ENCODE measurements at places on chromosomes 2 and 18.
A peak's percentile ranks its signal among the peaks of the same experiment; 100 is the strongest.

DNA sequence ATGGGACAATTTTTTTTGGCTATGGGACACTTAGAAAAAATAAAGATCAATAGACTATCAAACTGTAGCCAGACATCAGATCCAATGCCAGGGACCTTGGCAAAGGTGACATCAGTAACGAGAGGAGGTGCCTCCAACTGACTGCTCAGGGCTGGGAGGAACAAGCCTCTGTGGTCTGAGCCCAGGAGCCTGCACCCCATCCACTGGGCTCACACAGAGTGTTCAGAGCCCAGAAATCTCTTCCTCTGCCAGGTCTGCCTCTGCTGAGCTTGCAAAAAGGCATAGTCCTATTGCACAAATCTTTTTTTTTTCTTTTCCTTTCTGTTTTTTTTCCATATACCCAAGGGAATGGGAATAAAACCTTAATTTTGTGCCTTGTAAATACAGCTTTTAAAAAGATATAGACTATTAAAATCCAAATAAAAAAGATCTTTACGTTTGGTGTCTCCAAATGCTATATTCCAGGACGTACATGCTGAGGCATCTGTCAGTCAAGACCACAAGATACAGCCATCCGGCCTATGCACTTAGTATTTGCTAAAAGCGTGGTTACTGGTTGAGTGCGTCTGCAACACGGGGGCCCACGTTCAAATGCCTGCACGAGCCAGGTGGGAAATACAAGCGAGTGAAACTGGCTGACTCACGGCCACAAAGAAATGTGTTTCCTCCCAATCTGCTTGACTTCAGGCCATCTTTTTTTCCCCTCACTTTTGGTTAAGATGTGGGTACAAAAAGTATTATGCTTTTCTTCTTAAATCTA, 7.8 kb upstream of the ARHGAP25 start:
- peak; percentile 49 for DNase-seq

- no peak for DNase-seq
Observed at GRCh38 chr2:15736396-15737180, 144.9 kb downstream of the DDX1 start.

GRCh38 chr2:120538691-120539423, 192.9 kb downstream of the INHBB start:
- DNase-seq: no peak

DNA sequence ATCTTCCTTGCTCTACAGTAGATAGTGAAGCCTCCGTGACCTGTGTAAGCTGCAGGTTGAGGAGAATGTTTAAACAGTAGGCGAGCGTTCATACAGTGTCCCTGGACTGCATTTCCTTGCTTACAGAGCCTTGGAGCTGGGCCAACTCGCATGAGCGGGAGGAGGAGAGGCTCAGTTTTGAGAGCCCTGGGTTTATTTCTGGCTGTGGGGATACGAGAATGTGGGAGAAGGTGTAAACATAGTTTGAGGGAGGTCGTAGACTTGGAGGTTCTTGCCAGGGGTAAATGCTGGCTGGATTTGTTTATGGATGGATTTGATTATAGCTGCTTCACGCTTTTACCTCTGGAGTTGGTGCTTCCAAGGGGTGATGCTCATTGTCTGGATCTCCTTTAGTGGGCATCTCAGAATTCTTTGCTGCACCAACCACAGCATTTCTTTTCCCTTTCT, 20.8 kb downstream of the CRIM1 start:
- DNase-seq: no peak

GRCh38 chr2:213162516-213163118, 11.2 kb upstream of the IKZF2 start:
- DNase-seq: no peak

DNA sequence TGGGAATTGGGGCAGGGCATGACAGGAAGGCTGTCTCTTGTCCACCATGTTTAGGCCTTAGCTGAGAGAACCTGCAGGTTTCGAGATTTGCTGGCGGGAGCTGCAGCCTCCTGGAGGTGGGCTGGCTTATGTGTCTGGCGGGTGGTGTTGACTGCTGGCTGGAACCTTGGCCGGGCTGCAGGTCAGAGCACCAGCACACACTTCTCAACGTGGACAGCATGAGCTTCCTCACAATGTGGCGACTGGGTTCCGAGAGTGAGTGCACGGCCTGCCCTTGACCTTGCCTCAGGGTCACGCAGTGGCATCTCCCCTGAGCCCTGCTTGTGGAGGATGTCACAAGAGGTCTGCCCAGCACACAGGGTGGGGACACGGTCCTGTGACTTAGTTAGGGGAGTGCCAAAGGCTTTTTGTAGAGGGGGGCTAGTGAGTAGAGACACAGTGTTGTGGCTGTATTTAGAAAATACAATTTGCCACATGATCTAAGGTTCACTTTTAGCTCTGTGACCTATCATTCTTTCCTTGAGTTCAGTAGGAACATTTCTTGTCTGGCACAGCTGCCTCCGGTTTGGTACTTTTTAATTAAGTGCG, 134.8 kb downstream of the SEPTIN10 start:
- no peak for DNase-seq

DNA sequence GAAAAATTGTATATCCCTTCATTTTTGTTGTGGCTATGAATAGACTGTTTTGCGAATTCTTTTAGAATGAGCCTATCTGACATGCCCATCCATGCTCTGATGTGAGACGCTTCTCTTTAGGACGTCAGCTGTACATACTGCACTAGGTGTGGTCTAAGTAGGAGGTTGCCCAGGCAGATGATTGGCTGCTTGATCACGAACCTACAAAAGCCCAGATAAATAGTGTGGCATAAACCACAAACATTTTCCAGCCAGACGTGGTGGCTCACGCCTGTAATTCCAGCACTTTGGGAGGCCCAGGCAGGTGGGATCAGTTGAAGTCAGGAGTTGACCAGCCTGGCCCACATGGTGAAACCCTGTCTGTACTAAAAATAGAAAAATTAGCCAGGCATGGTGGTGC, 251.8 kb downstream of the AGAP1 start:
- no peak for DNase-seq

DNA sequence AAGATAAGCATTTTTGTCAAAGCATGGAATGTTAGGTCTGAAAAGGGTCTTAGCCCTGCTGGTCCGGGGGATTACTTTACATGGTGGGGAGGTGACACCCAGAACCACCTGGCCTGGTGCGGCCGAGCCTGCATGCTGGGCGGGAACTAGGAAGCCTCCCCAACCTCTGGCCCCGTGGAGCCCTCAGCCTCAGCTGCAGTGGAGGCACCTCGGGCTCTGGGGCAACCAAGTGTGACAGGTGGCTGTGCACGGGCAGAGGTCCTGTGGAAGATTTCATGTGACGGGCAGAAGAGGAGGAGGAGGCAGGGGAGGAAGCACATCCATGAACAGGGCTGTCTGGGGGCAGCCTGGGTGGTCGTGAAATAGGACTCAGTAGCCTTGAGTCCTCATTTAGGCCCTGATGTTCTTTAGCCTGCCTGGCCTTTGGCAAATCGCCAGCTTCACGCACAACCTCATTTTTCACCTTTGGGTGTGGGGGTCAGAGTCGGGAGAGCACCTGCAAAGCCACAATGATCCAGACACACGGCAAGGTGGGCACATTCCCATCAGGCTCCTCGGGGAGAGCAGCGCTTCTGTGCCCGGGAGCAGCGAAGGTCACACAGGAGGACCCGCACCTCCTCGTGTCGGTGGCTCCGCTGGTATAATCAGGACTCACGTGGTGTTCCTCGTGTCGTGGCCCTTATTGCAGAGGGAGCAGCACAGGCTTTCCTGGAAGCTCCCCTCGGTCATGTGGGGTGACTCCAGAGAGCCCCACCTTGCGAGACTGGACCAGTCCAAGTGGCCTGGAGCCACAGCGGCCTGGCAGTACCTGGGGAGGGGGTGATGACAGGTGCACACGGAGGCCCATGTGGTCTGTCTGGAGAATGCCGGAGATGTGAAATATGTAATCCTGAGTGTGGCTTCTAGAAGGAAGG, 13.9 kb downstream of the CNDP2 start:
- DNase-seq: no peak

GRCh38 chr2:41657226-41657625, 390.6 kb upstream of the PKDCC start:
- DNase-seq: no peak

GRCh38 chr2:47048801-47049480, 106.2 kb downstream of the STPG4 start:
- DNase-seq: no peak

DNA sequence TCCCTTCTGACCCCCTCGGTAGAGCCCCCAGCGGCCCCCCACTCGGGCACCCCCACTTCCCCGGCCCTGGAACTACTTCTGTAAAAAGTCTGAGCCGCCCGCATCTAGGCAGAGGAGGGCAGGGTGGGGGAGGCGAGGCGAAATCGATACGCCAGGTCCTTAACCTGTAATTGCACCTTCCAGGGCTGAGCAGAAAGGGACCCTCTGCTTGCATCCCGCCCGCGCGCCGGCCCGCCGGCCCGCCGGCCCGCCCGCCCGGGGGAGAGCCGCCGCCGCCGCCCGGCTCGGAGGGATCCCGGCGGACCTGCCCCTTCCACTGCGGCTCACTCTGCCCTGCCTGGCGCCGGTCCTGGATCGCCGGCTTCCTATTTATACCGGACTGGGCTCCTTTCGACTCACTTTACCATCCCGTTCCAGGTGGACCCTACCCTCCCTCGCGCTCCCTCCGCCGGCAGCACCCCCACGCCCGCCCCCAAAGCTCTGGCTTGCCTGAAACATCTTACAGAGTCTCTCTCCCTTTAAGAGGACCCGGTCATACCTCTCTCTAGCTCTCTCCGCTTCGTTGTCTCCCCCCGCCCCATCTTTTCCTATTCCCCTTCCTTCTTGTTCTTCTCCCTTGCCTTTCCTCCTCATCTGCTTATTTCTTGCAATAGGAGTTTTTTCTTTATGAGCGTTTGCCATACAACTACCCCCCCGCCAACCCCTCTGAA, 797 bp downstream of the KLHL14 start:
- DNase-seq: no peak

DNA sequence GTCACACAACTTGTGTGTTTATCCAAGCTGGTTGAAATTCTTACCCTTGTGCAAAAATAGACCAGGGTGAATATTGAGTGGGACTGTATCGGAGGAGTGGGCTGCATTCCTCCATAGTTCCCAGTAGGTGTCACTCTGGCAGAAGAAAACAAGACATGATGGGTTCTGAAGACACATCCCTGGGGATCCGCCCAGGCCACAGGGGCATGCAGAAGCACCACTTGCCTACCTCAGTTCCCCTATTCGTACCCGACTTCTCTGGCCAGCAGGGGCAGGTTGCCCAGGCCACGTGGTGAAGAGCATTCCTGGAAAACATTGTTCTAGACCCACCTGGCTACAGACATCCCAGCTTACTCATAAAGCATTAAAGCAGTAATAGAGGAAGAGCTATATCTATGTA, 168.2 kb downstream of the FAM210A start:
- DNase-seq: no peak

Measured in SIG-M5 (cell line).